ENCODE measurements at places on chromosomes 11 and 22.

- no peak for DNase-seq
Observed at GRCh38 chr22:47163856-47164513, 401.5 kb downstream of the TBC1D22A start.

DNA sequence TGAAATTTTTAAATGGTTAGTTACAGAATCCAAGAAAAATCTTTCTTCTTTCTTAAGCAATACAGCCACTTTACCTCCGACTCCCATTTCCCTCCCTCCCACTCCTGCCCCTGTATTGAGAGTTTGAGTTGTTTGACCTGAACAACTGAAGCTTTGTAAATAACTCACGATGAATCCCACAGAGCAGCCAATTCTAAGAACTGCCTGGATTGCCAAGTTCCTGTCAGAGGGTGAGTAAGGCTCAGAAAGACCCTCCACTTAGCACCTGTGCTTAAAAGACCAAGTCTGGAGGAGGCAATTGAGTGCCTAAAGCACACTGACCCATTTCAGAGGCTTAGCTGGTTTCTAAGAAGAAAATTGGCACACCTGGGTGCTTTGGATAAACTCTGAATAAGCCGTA, 158.5 kb downstream of the MSANTD4 start:
- DNase-seq: no peak

GRCh38 chr11:9104580-9104979, 13.2 kb upstream of the SCUBE2 start:
- DNase-seq: no peak

GRCh38 chr22:38144025-38144405, 33.5 kb upstream of the BAIAP2L2 start:
- DNase-seq: no peak

GRCh38 chr11:94665116-94665659, 98.0 kb downstream of the PIWIL4 start:
- DNase-seq: no peak

GRCh38 chr11:110472858-110473257, 43.1 kb downstream of the FDX1 start:
- DNase-seq: no peak

DNA sequence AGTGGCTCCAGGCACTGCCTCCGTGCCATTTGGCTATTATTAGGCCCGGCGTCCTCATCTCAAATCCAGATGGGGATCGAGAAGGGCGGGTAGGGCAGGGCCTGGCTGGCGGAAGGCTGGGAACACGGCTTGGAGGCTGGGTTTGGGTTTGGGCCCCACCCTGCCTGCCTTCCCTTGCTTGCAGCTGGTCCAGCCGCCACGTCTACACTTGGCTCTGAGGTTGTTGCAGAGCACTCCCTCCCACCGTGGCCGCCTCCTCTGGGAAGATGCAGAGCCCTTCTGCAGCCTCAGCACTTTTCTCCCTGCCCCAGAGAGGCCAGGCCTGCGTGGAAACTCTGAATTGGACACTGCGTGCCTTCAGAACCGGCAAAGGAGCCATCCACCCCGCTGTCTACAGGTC, 5.2 kb upstream of the SMTN start:
- no peak for DNase-seq

GRCh38 chr11:64776875-64777274, 1.5 kb downstream of the SF1 start:
- DNase-seq: no peak

- no peak for DNase-seq
Observed at GRCh38 chr11:61011950-61012736, 40.7 kb downstream of the CD6 start.

- no peak for DNase-seq
Observed at GRCh38 chr11:117217141-117218084, 14.5 kb downstream of the PCSK7 start.

DNA sequence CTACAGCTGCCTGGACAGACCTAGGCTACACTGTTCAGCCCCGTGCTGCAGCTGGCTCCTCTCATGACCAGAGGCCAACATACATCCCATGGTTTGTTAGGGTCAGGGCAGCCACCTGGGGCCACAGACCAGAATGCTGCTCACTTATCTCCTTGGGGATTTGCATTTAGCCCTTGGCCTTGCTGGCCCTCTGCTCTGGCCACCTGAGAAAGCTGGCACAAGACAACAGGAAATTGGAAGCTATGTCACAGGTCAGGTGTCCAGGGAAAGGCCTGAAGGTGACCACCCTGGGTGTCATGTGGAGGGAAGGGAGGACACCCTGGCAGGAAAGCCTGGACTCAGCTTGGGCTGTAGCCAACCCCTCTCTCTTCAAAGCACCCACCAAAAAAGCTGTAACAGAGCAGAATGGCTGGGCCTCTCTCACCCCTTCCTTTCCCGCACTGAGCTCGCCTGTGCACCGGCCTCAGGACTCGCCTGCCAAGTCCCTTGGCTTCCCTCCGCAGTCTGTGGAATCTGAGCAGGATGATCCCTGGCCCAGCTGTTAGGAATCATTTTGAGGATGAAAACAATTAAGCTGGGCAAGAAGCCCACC, 86.3 kb downstream of the SNX19 start:
- DNase-seq: no peak

DNA sequence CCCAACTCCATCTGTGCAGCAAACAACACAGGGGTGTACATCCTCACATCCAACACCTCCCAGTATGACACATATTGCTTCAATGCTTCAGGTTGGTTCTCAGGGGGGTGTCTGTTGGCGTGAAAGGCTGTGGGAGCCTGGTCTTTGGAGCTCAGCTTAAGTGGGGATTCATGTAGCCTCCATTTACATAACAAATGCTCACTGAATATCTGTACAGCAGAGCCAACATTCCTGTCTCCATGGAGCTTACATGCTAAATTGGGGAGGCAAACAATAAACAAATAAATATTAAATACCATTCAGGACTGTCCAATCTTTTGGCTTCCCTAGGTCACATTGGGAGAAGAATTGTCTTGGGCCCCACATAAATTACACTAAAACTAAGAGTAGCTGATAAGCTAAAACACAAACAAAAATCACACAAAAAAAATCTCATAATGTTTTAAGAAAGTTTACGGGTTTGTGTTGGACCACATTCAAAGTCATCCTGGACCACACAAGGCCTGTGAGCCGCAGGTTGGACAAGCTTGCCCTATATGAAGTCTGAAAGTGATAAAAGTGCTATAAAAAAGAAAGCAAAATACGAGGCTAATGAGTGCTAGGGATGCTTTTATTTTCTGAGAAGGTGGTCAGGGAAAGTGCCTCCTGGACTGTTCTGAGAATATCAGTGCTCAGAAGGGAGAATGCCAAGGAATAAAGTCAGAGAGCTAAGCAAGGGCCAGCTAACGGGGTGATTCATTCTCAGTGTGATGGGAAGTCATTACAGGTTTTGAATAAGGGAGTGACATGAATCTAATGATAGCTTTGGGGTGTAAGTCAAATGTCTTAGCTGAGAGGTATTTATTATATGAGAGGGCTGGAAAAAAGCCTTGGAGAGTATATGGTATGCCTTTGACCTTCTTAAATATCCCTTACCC, 41.6 kb downstream of the CD44 start:
- DNase-seq: no peak

- DNase-seq: no peak
Observed at GRCh38 chr11:2802389-2803185, 83.0 kb downstream of the CDKN1C start.

DNA sequence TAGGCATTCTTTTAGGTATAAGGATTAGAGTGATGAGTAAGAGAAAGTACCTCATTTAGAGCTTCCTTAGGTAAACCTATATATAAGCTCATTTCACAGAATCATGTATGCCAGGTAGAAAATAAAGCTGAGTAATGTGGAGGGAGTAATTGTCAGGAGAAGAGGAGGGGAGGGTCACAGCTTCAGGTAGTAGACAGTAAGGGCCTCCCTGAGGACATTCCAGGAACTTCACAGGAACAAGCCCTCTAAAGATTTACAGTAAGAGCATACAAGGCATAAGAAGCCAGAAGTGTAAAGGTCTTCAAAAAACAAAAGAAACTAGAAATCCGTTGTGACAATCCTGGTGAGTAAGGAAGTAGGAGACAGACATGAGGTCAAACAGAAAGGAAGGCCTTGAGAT, 57.6 kb downstream of the USP47 start:
- no peak for DNase-seq

DNA sequence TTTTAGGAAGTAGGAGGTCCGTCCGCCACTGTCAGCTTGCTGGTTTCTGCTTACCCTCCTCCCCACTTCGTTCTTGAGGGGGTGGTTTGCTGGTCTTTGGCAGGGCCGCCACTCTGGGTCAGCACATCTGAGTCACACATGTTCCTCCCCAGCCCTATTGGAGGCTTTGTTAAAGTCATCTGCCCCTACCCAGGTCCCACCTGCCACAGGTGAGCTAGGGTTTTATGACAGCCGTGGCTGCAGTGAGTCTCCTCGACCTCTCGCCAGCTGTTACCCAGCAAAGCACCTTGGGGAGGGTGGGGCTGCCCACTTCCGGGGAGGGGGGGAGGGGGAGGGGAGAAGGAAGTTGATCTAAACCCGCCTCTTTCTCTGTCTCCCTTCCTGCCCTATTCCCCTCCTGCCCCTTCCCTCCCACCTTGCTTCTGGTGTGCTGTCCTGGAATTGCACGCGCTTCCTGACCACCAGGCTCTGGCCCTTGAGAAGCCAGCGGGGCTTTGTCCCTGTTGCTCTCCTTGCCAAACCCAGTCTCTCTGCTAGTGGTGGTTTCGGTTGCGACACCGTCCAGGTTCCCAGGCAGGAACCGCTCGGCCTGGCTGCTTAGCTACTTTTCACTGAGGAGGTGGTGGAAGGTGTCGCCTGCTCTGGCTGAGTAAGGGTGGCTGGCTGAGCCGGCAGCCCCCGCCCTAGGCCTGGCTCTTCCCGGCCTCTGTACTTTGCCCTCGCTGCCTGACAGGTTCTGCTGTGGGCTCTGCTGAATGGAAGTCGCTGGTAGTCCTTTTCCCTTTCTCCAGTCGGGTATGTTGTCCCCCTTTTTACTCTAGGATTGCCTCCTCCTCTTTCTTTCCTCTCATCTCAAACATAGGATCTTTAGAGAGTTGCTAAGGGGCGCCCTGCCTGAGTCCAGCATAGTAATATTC, 28.5 kb downstream of the RCOR2 start:
- DNase-seq: peak; percentile 59

- no peak for DNase-seq
Observed at GRCh38 chr22:46075764-46076531, 74.4 kb upstream of the PPARA start.

DNA sequence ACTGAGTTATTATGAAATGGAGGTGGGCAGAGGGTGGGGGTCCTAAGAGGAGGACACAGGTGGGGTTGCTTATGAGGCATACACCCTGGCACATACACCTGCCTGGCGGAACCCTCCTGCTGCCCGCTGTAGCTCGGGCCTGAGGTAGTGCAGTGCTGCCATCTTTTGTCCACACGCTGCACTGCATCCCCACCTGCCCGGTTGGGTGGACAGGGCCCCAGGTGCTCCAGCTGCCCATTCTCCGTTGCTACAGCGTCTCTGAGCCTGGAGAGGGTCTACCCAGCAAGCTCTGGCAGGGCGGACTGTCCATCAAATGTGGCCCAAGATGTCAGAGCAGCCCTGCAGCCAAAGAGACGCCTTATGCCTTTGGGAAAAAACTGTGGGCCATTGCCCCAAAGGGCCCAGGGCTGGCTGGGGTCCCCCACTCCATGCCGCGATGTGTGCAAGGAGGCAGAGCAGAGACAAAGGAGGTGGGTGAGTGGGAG, 131.2 kb downstream of the BUD13 start:
- DNase-seq: peak; percentile 25

DNA sequence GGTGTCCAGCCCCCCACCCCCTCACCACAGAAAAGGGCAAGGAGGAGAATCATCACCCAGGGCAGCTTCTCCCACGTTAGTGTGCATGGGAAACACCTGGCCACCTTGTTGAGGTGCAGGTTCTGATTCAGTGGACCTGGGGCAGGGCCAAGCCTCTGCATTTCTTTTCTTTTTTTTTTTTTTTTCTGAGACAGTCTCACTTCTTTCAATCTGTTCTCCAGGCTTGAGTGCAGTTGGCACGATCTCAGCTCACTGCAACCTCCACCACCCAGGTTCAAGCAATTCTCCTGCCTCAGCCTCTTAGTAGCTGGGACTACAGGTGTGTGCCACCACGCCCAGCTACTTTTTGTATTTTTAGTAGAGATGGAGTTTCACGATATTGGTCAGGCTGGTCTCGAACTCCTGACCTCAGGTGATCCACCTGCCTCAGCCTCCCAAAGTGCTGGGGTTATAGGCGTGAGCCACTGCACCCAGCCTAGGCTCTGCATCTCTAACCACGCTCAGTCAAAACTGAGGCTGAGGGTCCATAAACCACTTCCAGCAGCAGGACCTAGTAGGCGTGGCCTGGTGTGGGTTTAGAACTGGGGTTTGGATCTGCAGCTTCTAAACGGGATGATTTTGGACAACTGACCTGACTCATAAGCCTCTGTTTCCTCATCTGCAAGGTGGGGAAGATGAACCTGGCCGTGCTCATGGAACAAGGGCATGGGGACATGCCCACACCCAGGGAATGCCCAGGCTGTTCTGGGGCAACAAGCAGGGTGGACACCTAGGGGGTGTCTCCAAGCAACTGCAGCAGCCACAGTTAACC, 734 bp downstream of the ZP1 start:
- no peak for DNase-seq

- DNase-seq: no peak
Observed at GRCh38 chr22:20465759-20466077, 28.1 kb upstream of the SCARF2 start.

- no peak for DNase-seq
Observed at GRCh38 chr11:29129844-29130243, 887.0 kb downstream of the KCNA4 start.

GRCh38 chr22:48331266-48331665, 1496.4 kb downstream of the BRD1 start:
- no peak for DNase-seq

DNA sequence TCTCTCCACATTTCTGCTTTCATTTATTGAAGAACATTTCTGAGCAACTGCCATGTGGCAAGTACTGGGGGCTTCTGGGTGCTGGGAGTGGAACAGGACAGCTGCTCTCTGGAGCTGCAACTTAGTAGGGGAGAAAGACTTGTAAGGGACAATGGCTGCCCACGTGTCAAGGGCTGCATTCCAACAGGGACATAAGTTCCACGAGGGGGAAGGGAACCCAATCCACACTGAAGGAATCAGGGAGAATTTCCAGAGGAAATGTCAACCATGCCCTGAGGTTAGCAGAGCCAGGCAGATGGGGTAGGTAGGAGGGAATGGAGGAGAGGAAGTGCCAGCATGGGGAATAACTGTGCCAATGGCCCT, 1.7 kb downstream of the MAPK8IP2 start:
- DNase-seq: no peak

DNA sequence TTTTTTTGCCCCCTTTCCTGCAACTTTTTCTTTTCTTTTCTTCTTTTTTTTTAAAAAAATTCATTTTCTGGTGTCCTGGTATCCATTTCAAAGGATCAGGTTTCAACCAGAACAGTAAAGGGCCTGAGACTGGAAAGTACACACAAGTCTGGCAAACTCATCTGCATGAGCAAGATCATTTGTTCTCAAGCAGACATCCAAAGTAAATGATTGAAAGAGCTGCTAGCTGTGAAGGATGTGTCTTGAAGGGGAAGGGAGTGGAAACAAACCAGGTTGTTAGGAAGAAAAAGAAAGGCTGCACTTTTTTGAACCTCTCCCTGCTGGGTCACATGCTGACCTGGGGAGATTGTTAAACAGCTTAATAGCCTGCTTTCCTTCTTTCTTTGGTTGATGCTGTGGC, 5.3 kb downstream of the YAP1 start:
- no peak for DNase-seq
